Putamen (tissue), 1 donor: ENCODE measurements at places on chromosomes 7 and 10.

DNA sequence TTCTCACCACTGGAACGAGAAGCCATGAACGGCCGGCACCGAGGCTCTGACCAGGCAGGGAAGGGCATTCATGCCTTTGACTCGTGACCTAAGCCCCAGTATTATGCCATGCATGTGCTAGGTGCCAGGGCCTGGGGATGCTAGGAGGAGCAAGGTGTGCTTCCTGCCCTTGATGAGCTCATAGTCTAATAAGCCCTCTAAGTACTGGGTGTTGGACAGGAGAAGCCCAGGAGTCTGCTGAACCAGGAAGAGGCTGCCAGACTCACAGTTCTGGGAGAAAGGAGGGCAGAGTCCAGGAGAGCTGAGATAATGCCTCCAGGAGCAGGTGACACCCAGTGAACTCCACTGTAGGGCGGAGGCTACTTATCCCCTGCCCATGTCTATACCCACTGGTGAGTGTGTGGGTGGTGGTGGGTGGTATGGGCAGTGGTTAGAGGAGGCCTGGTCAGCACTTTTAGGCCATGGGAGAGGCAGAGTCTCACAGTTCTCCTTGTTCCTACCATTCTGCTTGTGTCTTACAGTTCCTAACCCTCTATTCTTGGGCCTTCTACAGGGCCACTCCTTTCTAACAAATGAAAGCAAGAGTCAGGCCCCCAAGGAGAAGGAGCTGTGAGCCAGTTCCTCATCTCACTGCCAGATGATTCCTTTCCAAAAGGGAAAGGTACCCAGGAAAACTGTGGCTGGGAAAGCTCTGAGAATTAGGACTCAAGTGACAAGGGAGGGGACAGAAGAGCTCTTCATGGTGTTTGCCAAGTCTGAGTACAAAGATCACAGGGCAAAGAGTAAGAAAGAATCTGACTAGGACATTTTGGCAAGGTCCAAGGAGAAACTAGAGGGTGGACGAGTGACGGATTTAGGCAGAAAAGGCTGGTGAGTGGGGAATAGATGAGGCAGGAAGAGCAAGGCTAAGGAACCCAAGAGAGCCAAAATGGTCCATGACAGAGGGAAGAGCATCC is 3.6 kb upstream of the MXI1 start:
- no peak for DNase-seq

DNA sequence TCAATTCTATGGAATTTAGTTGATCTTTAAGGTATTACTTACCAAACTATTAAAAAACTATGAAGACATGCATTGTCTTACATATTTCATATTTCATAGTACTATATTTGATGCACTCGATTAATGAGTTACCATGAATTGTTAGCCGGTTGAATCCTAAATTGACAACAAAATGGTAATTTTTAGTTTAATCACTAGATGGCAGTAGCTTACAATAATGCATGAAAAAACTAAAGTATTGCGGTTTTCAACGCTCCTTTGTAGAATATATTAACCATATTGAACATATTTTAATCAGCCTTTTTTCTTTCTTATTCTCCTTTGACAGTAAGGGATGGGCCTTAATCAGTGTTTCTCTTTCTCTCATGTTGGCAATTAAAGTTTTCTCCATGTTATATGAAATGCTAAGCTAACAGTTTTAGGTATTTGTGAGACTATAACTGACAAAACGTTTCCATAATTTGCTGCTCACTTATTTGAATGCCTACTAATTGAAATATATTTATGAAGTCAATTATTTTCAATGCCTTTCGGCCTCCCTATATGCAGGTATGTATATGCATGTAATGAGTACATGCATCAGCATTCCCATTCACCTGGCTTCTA is 48.5 kb upstream of the ARL4A start:
- peak; percentile 11 for DNase-seq

GRCh38 chr10:48399056-48399541 is 92.6 kb downstream of the MAPK8 start:
- no peak for DNase-seq

DNA sequence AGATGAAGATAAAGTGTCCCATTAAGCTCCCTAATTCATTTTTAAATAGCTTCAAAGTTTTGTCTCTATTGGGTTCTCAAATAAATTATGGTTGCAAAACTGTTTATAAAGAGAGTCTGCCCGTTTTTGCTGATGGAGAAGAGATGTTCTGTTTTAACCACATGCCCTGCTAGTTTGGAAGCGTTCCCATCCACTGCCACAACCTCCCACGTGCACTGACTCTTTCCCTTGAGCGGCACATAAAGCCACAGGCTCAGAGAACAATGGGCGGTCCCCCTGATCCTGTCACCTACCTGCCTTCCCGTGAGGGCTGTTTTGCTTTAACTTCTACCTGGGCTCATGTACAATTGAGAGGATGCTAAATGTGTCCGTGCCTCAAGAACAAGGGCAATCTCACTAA is 65.5 kb downstream of the CPVL start:
- no peak for DNase-seq

DNA sequence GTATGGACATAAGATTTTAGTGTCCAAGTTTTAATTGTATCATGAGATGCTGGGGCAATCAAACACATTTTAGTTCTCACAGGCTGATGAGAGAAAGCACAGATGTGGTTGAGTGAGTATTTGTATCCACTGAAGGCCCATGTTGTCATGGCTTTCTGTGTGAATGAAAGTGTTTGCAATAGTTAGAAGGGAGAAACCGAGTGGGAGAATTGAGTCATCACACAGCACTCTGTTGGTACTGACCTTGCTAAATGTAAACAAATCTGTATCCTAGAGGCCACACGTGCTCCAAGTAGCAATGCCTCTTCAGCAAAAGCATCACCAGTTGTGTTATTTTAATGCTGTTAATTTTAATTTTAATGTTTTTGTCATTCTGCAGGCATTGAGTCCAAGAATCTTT is 121.2 kb downstream of the EMX2 start:
- DNase-seq = no peak

DNA sequence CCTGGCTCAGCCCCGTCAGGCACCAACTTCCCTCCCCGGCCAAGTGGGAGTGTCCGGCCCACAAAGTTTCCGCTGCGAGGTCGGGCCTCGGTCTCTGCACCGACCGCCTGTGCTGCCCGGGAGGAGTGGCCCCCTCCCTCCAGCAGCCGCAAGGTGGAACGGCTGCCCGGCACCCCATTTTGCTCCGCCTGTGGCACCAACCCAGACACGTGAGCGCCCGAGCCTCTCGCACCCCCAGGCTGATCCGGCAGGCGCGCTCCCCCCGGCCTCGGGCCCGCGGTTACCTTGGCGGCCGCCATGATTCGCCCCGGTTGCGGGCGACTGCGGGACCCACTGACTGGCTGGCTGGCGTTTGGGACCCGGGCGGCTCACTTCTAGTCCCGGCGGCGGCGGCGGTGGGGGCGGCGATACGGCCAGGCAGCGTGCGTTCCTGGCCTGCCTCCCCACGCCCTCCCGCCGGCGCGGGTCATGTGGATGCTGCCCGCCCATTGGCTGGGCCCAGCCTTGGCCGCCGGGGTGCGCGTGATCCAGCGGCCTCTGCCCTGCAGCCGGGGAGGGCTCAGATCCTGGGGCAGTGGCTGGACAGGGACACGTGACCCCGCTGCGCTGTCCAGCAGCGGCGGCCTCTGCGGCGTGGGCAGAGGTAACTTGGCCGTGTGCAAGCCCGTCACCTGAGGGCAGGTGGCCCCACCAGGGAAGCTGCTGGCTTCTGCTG is at the start of gene SLC25A13:
Gene SLC25A13, minus strand, starts transcription at position 441 of the 715 bp plus-strand sequence. Its CDS starts 142 bp downstream, at position 299.
- DNase-seq = peak; percentile 93

DNA sequence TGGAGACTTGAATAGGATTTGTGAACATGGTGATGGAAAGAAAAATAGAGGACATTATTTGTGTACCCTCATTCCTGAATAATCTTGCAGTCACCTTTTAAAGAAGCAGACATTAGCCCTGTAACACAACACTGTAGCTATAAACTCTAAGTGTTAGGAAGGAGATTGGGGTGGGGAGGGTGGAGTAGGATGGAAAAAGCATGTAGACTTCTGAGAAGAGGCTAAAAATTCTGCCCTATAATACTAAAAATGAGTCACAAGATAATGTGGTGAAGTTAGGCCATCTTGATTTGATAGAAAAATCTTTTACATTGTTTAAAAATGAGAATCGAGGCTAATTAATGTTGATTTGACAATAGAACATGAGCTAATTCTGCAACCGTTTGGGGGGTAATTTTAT is 128.8 kb downstream of the LCOR start:
- DNase-seq = no peak

GRCh38 chr7:122299624-122300210 is 4.8 kb downstream of the FEZF1 start:
- no peak for DNase-seq

DNA sequence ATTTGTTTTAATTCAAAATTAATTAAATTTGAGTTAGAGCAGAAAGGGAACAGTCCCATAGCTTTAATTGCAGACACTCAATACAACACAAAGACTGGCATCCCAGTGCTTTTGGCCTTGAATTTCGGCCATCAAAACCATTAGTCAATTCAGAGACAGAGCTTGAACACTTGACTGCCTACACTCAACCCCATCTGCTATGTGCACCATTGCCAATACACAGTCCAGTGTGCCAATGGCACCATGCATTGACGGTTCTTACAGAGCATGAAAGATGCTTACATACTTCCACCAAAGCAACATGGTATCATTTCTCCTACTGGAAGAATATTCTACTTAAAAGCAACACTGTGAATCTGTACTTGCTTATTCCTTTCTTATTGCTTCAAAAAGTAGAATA is 43.6 kb upstream of the LRRTM3 start:
- no peak for DNase-seq

- no peak for DNase-seq
These were observed 60.6 kb downstream of the C10orf143 start for GRCh38 chr10:130049987-130050386.

- no peak for DNase-seq
These were observed 4.5 kb downstream of the LYZL2 start for GRCh38 chr10:30625080-30625479.

DNA sequence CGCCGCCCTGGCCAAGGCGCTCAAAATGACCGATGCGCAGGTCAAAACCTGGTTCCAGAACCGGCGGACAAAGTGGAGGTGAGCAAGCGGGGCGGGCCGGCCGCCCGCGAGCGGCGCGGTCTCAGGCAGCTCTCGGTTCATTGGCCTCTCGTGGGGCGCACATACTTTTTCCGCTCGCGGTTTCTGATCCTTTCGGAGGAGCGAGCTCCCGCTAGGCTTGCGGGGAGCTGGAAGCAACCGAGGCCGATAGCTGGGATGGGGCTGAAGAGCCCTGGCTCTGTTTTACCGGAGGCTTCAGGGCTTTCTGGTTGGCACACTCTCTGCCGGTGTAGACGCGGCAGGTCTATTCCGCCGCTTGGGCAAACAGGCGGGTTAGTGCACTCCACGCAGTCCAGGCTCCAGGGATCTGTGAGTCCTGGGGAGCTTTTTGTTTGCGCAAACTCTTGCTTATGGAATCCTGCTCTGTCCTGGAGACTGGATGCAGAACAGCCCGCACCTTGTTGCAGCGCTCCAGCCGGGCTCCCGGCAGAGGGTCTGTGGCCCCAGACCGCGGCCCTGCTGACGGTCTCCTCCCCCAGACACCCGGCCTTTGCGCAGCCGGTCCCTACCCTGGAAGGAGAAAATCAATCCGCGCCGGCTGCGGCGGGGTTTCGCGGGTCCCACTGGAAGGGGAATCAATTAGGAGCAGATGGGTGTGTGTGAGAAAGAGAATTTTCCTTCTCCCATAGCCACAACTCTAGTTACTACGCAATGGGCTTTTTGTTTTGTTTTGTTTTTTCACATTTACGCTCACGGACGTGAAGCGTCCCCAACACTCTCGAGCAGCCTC is 3.4 kb downstream of the TLX1 start:
- DNase-seq = no peak

DNA sequence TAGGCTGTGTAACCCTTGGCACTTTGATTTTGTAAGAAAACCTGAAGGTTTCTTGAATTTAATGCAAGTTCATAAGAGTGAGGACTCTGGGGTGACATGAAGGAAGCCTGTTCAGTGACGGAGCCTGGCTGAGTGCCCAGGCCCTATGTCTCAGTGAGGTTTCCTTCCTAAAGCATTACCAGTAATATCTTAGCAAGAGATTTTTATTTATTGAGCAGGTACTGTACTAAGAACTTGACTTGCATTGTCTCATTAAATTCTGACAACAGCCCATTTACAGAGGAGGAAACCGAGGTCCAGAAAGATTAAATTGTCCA is 197.2 kb downstream of the HECW1 start:
- no peak for DNase-seq

DNA sequence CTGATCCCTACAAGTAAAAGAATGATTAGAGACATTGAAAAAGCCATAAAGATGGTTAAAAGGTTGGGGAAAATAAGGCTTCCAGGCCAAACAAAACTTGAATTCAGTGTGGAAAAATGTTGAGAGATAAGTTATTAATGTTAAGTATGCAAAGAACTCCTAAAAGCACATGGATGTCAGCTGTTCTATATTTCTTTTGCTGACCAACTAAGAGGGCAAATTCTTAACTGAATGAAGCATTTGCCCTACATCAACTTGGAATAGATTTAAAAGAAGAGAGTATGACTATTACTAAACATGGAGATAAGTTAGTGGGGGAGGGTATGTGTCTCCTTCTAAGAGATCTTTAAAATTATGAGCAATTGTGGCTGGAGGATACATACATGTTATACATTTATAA is 124.8 kb downstream of the KIAA1217 start:
- DNase-seq = no peak

- DNase-seq = no peak
These were observed 3.9 kb upstream of the ATP6V0E2 start for GRCh38 chr7:149869867-149870266.

GRCh38 chr7:131501422-131501821 is 55.0 kb downstream of the PODXL start:
- DNase-seq = no peak

DNA sequence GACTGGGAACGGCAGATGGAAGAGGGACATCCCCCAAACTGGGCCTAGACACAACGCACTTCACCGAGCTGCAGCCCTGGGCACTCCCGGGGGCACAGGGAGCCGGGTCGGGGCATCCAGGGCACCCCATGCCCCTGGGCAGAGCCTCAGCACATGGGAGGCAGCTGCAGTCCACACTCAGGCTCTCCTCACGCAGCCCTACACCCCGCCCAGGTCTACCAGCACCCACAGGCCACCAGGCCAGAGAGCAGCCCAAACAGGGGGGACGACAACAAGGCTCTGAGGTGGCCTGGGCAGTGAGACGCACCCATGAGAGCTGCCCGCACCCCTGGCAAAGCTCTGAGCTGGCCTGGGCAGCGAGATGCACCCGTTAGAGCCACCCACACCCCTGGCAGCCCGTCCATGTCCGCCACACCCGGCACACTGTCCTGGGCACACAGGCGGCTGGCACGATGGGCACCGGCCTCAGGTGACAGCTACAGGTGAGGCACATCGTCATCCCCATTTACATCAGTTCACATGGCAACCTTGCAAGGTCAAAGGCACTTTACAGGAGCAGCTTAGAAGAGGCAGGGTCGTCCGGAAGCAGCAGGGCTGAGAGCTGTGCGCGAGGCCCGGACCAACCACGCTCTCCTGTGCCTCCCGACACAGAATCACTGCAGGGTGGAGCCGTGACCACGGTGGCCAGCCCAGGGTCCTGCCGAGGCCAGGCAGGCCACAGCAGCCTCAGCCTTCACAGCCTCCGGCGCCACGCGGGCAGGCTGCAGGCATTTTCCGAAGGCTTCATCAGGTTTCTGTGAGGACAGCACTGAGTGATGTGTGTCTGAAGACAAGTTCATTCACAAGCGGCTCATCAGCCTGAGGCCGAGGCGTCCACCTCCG is 228.6 kb downstream of the MAD1L1 start:
- no peak for DNase-seq

- no peak for DNase-seq
These were observed 3.7 kb downstream of the PLXNA4 start for GRCh38 chr7:132572526-132572925.

- no peak for DNase-seq
These were observed 4.1 kb downstream of the NEUROD6 start for GRCh38 chr7:31336202-31337001.
